ENCODE measurements at places on chromosomes 12 and 14.

DNA sequence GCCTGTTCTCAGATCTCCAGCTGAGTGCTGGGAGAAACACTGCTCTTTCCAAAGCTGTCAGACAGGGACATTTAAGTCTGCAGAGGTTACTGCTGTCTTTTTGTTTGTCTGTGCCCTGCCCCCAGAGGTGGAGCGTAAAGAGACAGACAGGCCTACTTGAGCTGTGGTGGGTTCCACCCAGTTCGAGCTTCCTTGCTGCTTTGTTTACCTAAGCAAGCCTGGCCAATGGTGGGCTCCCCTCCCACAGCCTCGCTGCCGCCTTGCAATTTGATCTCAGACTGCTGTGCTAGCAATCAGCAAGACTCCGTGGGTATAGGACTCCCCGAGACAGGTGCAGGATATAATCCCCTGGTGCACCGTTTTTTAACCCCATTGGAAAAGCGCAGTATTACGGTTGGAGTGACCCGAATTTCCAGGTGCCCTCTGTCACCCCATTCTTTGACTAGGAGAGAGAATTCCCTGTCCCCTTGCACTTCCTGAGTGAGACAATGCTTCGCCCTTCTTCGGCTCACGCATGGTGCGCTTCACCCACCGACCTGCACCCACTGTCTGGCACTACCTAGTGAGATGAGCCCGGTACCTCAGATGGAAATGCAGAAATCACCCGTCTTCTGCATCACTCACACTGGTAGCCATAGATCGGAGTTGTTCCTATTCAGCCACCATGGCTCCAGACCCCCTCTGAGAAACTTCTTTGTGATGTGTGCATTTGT, 650.3 kb upstream of the ALG10B start:
- DNase-seq: no peak

GRCh38 chr12:25914551-25914950, 43.9 kb upstream of the RASSF8 start:
- DNase-seq: no peak

DNA sequence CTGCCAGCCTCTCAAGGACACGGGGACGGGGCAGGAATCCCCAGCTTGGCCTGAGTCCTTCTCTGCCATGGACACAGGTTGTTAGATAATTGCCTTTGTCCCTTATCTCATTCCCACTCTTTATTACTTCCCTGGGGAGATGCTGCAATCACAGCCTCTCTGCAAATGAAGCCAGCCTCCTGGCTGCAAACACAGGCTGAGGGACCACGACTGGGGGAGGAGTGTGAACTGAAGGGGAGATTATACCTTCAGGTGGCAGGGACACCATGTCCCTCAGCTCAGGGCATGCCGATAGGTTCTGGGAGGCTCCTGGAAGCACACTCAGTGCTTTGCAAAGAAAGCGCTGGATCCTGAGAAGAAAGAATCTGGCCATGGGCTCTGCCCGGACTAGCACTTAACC, 16.1 kb upstream of the CHGA start:
- DNase-seq: no peak

DNA sequence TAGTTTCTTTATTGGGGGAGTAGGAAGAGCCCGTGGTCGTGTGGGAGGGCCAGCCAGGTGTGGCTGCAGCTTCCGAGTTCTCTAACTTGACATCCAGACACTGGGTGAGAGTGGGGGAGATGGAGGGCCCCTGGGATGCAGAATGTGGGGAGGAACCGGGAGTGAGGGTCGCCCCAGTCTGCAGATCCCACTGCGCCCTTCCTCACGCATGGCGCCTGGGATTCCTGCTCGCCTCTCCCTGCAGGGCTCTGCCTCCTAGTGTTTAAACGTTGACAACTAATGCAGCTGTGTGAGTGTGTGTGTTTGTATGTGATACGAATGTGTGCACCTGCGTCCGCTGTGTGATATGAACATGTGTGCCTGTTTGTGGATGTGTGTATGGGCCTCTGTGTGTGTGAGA, 34.6 kb downstream of the FZD10 start:
- no peak for DNase-seq

- DNase-seq: no peak
These were observed 64.2 kb downstream of the CHGA start for GRCh38 chr14:92987148-92987570.

- no peak for DNase-seq
These were observed 72.8 kb downstream of the C12orf42 start for GRCh38 chr12:103422746-103423515.

GRCh38 chr12:47734725-47735480, 9.6 kb upstream of the ENDOU start:
- no peak for DNase-seq

DNA sequence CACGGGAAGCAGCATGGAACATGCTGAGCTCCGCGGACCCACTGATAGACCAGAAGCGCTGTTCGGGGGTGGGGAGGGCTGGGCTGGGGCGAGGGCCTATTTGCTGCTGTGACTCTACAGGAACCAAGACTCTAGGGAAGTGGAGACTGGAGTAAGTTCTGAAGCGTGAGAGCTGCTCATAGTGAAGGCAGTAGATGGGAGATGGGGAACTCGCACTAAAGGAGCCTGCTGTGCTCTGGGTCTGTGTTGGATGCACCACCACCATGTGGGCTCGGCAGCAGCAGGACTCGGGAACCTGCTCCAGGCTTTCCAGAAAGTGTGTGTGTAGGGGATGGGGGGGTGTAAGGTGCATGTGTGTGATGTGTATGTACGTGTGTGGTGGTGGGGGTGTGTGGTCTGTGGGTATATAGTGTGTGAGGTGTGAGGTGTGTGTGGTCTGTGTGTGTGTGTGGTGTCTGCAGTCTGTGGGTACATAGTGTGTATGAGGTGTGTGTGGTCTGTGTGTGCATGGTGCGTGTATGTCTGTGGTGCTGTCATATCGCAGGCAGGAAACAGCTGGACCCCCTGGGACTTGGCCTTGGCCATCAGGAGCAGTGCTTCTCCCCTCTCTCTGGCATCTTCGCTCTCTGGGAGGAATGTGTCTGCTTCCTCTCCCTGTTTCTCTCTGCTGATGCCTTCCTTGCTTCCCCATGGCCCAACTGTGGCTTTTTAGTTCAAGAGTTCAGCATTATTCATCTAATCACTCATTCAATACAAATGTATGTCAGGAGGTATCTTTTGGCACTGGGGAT, 378.9 kb downstream of the FUT8 start:
- DNase-seq: no peak

DNA sequence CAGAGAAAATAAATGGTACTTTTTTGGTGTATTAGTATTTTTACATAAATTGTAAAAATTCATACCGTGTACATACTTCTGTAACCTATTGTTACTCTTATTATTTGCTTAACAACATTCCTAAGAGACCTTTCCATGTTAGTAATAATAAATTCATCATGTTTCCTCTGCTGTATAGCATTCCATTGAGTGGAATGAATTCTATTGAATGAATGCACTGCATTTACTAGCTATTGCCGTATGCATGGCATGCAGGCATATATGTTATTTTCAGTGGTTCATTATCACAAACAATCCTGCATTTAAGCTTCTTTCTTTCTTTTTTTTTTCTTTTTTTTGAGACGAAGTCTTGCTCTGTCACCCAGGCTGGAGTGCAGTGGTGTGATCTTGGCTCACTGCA, 137.6 kb upstream of the TBX3 start:
- DNase-seq: no peak

- no peak for DNase-seq
These were observed 223.5 kb downstream of the BTG1 start for GRCh38 chr12:91922139-91922538.

GRCh38 chr14:73784181-73784987, 67.2 kb upstream of the PTGR2 start:
- no peak for DNase-seq

DNA sequence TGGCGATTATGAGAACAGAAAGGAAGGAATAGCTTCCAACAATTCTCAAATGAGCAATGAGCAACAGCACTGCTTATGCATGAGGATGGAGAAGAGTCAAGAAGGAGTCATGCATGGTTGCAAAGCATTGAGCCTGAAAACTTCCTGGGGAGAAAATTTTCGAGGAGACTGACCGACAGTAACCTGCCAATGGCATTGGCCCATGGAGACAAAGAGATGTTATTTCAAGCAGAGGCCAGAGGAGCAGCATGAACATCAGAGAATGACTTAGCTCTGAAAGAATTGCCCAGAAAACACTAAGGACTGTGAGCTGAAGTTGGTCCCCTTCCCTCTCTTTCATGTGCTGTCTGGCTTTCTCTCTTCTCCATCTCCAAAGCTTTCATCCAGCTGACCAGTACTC, 343.4 kb downstream of the ADAMTS20 start:
- DNase-seq: no peak

GRCh38 chr14:23876160-23876750, 77.3 kb upstream of the DHRS4 start:
- no peak for DNase-seq

GRCh38 chr12:14169281-14169680, 187.9 kb upstream of the GRIN2B start:
- DNase-seq: no peak

DNA sequence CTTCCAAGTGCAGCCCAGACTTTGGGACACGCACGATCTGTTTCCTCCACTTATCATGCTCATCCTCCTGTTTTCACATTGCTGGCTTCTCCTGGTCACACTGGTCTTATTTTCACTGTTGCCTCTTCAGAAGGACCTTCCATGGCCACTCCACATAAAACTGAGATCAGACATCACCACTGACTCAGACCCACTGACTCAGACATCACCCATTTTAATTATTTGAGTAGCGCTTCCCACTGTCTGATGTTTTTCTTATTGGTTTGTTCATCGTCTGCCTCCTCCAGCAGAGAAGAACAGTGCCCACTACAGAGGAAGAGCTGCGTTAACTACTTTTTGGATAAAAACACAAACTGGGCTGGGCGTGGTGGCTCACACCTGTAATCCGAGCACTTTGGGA, 270.5 kb upstream of the PWP1 start:
- no peak for DNase-seq

GRCh38 chr12:81520064-81520945, 238.8 kb downstream of the PPFIA2 start:
- DNase-seq: no peak

DNA sequence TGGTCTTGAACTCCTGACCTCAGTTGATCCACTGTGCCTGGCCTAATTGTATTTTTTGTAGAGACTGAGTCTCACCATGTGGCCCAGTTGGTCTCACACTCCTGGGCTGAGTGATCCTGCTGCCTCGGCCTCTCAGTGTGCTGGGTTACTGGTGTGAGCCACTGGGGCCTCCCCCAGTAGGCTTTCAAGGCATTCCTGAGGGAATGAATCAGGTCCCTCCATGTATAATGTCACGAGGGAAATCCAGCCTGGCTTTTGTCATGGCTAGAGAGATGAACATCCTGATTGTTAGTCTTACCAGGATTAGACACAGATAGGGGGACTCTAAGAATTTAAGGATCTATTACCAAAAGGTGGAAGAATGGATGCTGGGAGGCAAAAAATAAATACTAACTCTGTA, 51.9 kb downstream of the CPSF2 start:
- no peak for DNase-seq

GRCh38 chr14:48193893-48194292, 518.5 kb upstream of the MDGA2 start:
- DNase-seq: no peak

DNA sequence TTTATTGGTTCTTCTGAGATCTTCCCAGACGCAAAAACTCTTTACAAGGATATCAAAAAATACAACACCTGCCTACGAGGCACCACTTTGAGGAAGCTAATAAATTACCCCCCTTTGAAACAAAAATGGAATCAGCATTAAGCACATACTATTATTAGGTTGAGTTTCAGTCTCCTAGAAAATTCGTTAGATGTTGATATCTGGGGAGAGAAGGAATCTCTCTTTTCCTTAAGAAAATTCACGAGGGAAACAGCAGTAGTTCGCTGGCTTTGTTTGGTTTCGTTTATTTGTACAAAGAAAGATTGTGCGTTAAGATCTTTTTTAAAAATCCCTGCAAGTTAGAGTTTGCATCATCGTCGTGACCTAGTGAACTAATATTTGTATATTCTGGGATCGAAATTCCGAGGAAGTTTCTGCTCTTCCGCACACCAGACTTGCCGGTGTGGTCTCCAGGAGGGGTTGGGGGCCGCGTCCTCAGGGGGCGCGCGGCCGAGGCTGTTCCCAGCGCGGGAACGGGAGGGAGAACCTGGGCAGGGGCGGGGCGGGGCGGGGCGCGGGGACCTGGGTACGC, 12.1 kb downstream of the NKX2-1 start:
- DNase-seq: no peak

GRCh38 chr12:105801351-105801750, 337.4 kb downstream of the NUAK1 start:
- no peak for DNase-seq

DNA sequence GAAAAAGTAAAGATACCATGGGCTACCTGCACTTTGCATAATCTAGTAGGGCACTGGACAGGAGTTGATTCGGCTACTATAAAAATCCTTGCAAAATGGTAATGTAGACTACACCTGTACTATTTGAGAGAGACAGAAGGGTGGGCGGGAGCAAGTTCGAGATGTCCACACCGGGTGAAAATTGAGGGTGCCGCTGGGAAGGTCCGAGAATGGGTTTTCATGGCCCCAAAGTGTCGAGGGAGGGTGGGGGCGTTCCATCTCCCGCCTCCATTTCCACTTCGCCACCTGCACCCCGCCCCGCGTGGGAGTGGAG, 648 bp downstream of the SNX6 start:
- DNase-seq: no peak

GRCh38 chr12:8499616-8500015, 13.7 kb upstream of the CLEC4D start:
- no peak for DNase-seq

DNA sequence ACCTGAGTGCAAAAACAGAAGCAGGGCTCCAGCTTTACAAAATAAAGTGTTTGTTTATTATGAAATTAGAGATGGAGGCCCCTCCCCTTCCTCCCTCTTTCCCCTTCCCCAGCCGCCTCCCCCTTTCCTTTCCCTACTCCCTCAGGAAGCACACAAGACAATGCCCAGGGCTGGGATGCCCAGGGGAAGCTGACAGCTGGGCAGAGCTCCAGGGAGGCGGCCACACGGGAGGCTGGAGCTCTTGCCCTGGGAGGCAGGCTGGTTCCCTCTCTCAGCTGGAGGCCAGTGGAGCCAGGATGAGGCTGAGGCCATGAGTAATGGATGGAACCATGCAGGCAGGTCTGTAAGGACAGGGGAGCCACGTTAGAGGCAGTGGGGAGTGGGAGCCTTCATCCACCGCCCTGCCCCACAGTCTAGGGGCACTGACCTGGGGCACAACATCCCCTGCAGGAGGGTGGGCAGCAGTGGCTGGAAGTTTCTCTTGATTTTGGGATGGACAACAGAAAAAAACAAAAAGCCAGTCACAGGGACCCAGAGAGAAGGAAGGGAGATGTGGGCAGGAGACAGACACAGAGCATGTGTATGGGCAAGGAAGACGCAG, 5.1 kb downstream of the PSMB11 start:
- DNase-seq: no peak

- no peak for DNase-seq
These were observed 51.4 kb upstream of the TMX1 start for GRCh38 chr14:51188566-51189185.

Data from fibroblast of the conjunctiva (primary cell).